ENCODE measurements at places on chromosomes 1 and 21.
A peak's percentile ranks its signal among the peaks of the same experiment; 100 is the strongest.

GRCh38 chr1:157119448-157119847, 18.7 kb downstream of the ETV3 start:
- peaks cover 11% of the 10 kb centered on the region for H3K36me3 ChIP-seq
- no peak overlapping the region for H3K4me3 ChIP-seq
- H3K27me3 ChIP-seq, result no peaks in the 10 kb centered on the region
- DNase-seq, result no peak

DNA sequence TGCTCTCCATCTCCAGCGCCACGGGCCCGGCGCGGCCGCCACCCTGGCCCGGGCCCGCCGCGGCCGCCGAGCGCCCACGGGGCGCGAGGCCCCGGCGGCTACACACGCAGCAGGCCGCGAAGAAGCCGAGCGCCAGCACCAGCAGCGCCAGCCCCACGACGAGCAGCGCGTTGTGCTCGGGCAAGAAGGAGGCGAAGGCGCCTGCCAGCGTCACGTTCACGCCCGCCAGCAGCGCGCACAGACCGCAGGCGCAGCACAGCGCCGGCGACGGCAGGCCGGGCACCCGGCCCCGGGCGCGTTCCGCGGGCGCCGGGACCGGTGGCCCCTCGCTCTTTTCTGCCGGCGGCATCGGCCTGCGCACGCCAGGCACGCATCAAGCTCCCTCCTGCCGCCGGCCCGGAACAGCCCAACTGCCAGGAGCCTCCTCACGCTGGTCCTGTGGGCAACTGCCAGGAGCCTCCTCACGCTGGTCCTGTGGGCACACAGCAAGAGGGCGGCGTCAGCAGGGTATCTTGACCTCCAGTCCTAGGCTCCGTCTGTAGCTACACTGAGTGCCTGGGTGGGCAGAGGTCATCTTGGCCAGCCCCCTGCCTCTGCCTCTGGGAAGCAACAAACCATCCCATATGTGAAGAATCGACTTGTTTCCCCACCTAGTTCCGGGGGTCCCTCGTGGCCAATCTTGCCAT, 18.1 kb downstream of the KNCN start:
- peak overlapping the region; percentile 62 for H3K27ac ChIP-seq
- H3K27me3 ChIP-seq, result no peaks in the 10 kb centered on the region
- H3K4me1 ChIP-seq, result peaks cover 8% of the 10 kb centered on the region
- H3K36me3 ChIP-seq, result no peaks in the 10 kb centered on the region
- peak overlapping the region; percentile 67 for H3K4me3 ChIP-seq

- H3K27me3 ChIP-seq, result no peaks in the 10 kb centered on the region
- no peaks in the 10 kb centered on the region for H3K4me1 ChIP-seq
- no peak overlapping the region for H3K4me3 ChIP-seq
- DNase-seq, result no peak
- H3K36me3 ChIP-seq, result no peaks in the 10 kb centered on the region
Measured at GRCh38 chr21:16040601-16041000, 310.8 kb downstream of the USP25 start.

DNA sequence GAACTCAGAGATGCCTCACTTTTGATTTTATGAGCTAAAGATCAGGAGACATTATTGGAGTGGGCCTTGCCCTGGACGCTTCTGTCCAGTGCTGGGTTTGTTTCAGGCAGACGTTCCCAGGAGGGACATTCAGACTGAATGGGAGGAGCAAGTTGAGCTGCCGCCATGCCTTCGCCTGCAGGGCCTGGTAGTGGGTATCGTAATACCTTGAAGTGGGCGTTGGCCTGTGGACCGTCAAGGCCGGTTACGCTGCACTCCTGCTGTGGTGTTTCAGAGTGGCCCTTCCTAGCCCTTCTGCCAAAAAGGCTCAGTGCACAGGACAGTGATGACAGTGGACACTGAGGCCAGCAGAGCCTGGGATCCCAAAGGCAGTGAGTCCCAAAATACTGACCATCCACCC, 1.6 kb downstream of the FAM3B start:
- no peaks in the 10 kb centered on the region for H3K36me3 ChIP-seq
- H3K4me3 ChIP-seq, result no peak overlapping the region
- H3K27me3 ChIP-seq, result peaks cover 6% of the 10 kb centered on the region
- no peak for DNase-seq
- H3K4me1 ChIP-seq, result peaks cover 11% of the 10 kb centered on the region

GRCh38 chr1:110305900-110306420, 33.2 kb upstream of the RBM15 start:
- H3K27me3 ChIP-seq, result no peaks in the 10 kb centered on the region
- H3K4me3 ChIP-seq, result no peak overlapping the region
- H3K4me1 ChIP-seq, result no peaks in the 10 kb centered on the region
- H3K27ac ChIP-seq, result no peak overlapping the region

GRCh38 chr1:241637604-241638003, 2.6 kb downstream of the CHML start:
- no peaks in the 10 kb centered on the region for H3K27me3 ChIP-seq
- peaks cover 48% of the 10 kb centered on the region for H3K4me1 ChIP-seq
- peak overlapping the region; percentile 54 for H3K27ac ChIP-seq

DNA sequence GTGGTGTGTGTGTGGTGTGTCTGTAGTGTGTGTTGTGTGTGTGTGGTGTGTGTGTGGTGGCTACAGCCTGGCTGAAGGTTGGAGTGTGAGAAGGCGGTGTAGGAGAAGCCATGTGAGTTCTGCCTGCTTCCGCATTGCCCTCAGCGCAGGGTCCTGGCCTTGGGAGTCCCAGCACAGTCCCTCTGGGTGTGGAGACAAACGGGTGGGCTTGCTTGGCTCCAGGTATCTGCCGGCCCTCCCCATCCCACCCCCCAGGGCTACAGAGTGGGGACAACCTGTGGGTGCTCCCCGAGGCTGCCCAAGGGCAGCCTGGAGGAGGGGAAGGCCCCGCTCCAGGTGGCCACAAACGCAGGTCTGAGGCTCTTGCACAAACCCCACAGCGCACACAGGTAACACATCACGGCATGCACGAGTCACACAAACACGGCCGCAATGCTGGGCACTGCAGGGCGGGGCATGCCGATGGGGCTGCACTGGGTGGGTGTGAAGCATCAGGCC, 31.7 kb upstream of the ADARB1 start:
- H3K27me3 ChIP-seq, result no peaks in the 10 kb centered on the region
- H3K36me3 ChIP-seq, result no peaks in the 10 kb centered on the region
- no peak overlapping the region for H3K27ac ChIP-seq
- no peak overlapping the region for H3K4me3 ChIP-seq

Measured in esophagus squamous epithelium (tissue), 5 donors.